ENCODE measurements at places on chromosomes 7 and 10. TPM values are rescaled to one million over a fixed set of nuclear protein-coding genes. Genes with fewer than 3 reads are reported as not detected.
A peak's percentile ranks its signal among the peaks of the same experiment; 100 is the strongest.

GRCh38 chr10:31644931-31645633, 283.5 kb downstream of the ARHGAP12 start:
- no peaks in the 10 kb centered on the region for H3K4me1 ChIP-seq
- peaks cover 6% of the 10 kb centered on the region for H3K36me3 ChIP-seq
- no peak overlapping the region for H3K27ac ChIP-seq
- H3K4me3 ChIP-seq, result no peak overlapping the region
- no peaks in the 10 kb centered on the region for H3K27me3 ChIP-seq

- peaks cover 18% of the 10 kb centered on the region for H3K4me1 ChIP-seq
- H3K27me3 ChIP-seq, result no peaks in the 10 kb centered on the region
- H3K36me3 ChIP-seq, result no peaks in the 10 kb centered on the region
- no peak overlapping the region for H3K27ac ChIP-seq
- H3K4me3 ChIP-seq, result no peak overlapping the region
Measured at GRCh38 chr7:19665399-19666008, 43.3 kb downstream of the POLR1F start.

GRCh38 chr7:129055294-129055816, 444 bp upstream of the TNPO3 start:
- peaks cover 44% of the 10 kb centered on the region for H3K4me1 ChIP-seq
- DNase-seq, result no peak
- peaks cover 4% of the 10 kb centered on the region for H3K36me3 ChIP-seq
- peak overlapping the region; percentile 100 for H3K4me3 ChIP-seq

GRCh38 chr10:102804382-102805055, 32.7 kb downstream of the CYP17A1 start:
- H3K27me3 ChIP-seq, result no peaks in the 10 kb centered on the region
- H3K27ac ChIP-seq, result peak overlapping the region; percentile 69
- no peak for DNase-seq
- peaks cover 30% of the 10 kb centered on the region for H3K4me1 ChIP-seq
- peaks cover 67% of the 10 kb centered on the region for H3K36me3 ChIP-seq

DNA sequence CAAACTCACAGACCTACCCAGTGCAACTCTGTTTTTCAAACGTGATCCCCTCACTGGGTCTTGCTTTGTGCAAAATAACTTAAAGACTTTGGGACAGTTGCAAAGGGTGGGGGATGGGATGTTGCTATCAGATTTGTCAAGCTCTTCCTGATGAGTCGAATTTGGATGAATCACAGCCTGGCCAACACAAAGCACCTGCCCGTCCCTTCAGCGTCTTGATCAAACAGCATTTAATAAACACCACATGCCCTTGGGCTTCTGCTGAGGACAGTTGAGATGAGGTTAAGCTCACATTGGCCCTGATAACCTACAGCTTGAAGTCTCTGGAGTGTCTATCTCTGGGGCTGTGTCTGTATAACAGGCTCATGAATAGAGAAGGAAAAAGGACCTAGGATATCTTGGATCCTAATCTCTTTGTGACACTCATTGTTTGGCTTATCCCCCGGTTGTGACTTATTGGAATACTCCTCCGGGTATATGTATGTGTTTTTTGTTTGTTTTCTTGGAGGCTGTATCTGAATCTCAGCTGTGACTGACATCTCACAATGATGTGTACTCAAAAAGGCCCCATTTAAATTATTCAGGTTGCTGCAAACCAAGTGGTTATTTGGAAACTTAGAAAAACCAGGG, 132.6 kb upstream of the NAMPT start:
- H3K27me3 ChIP-seq, result peaks cover 6% of the 10 kb centered on the region
- no peaks in the 10 kb centered on the region for H3K4me1 ChIP-seq
- H3K36me3 ChIP-seq, result peaks cover 18% of the 10 kb centered on the region
- H3K4me3 ChIP-seq, result no peak overlapping the region

DNA sequence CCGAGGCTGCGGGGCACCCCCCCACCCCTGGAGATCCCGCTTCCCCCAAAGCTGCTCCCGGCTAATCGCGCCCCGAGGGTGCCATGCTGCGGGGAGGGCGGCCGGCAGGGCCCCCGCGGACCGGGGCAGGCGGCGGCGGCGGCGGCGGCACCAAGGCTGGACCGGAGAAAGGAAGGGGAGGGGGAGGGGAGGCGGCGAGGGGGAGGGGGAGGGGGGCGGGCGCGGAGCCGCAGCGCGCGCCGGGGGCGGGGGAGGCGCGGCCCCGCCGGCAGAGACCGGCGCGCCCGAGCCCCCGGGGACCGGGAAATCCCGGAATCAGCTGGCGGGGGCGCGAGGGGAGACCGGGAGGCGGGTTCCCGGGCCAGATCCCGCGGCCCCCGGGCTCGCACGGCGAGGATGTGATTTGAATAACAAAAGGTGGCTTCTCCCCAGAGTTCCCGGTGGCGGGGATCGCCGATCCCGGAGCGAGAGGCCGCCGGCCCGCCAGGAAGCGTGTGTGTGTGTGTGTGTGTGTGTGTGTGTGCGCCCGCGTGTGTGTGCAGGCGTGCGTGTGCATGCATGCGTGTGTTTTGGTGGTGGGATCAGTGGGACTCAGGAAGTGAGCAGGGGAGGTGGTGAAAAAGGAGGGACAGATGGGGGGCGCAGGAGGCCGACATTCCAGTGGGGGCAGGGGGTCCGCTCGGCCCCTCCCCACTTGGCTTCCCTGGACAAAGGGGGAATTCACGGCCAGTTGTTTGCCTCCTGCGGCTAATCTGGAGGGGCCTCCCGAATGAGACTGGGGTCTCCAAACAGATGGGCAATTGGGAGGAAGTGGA, 99.5 kb downstream of the HIP1 start:
- DNase-seq, result peak; percentile 52
- H3K27ac ChIP-seq, result peak overlapping the region; percentile 45
- no peaks in the 10 kb centered on the region for H3K27me3 ChIP-seq
- no peaks in the 10 kb centered on the region for H3K36me3 ChIP-seq
- peaks cover 17% of the 10 kb centered on the region for H3K4me1 ChIP-seq

- H3K27ac ChIP-seq, result no peak overlapping the region
- H3K4me3 ChIP-seq, result no peak overlapping the region
- no peaks in the 10 kb centered on the region for H3K4me1 ChIP-seq
- peaks cover 22% of the 10 kb centered on the region for H3K27me3 ChIP-seq
- no peak for DNase-seq
Measured at GRCh38 chr7:151178236-151178635, 8.8 kb downstream of the ASB10 start.

DNA sequence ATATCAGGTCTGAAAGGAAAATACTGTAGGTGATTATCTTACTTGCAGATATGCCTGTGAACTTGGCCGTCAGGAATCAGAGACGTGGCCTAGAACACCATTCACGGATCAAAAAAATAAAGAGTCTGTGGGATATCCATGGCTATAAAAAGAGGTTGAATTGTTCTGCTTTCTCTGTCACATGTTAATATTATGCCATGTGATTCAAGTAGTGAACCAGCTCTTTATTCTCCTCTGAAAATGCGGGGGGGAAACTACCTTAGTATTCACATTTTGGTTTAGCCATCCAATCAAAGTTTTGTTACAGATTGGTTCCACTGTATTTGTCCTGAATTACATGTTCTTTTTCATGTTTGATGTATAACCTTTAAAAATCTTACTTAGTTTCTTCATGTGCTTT, 120.5 kb downstream of the CCNY start:
- H3K27ac ChIP-seq, result peak overlapping the region; percentile 69
- H3K4me3 ChIP-seq, result peak overlapping the region; percentile 54
- no peaks in the 10 kb centered on the region for H3K36me3 ChIP-seq
- H3K4me1 ChIP-seq, result peaks cover 44% of the 10 kb centered on the region

- no peaks in the 10 kb centered on the region for H3K36me3 ChIP-seq
- H3K4me3 ChIP-seq, result no peak overlapping the region
- DNase-seq, result no peak
- peaks cover 2% of the 10 kb centered on the region for H3K27me3 ChIP-seq
- H3K27ac ChIP-seq, result no peak overlapping the region
Measured at GRCh38 chr10:75645704-75646103, 214.3 kb downstream of the LRMDA start.

GRCh38 chr10:131692176-131692575, 208.6 kb upstream of the PPP2R2D start:
- H3K4me1 ChIP-seq, result no peaks in the 10 kb centered on the region
- H3K27ac ChIP-seq, result peak overlapping the region; percentile 31
- DNase-seq, result no peak
- H3K27me3 ChIP-seq, result peaks cover 51% of the 10 kb centered on the region
- no peak overlapping the region for H3K4me3 ChIP-seq

DNA sequence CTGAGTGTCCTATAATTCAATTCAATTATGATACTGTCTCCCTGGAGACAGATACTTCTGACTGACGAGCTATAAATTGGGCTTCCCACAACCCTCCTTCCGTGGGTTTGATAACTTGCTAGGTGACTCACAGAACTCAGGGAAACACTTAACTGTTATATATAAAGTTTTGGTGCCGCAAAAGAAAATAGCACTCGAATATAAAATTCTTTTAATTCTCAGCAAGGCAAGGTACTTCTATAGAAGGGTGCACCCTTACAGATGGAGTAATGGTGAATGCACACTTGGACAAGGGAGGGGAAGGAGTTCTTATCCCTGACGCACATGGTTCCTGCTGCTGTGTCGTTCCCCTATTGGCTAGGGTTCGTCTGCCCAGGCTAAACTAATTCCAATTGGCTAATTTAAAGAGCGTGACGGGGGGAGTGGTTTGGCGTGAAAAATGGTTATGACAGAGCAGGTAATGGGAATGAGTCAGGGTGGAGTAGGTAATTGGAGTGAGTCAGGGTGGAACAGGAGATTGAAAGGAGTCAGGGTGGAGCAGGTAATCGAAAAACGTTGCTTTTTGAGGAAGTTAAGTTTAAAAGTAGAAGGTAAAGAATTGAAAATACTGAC, 20.8 kb upstream of the GHITM start:
- no peaks in the 10 kb centered on the region for H3K36me3 ChIP-seq
- no peak for DNase-seq
- H3K27ac ChIP-seq, result no peak overlapping the region
- H3K27me3 ChIP-seq, result peaks cover 2% of the 10 kb centered on the region
- H3K4me1 ChIP-seq, result no peaks in the 10 kb centered on the region

The FAM25A gene
- polyA plus RNA-seq, result not detected
